ENCODE measurements at places on chromosomes 16 and 17.

DNA sequence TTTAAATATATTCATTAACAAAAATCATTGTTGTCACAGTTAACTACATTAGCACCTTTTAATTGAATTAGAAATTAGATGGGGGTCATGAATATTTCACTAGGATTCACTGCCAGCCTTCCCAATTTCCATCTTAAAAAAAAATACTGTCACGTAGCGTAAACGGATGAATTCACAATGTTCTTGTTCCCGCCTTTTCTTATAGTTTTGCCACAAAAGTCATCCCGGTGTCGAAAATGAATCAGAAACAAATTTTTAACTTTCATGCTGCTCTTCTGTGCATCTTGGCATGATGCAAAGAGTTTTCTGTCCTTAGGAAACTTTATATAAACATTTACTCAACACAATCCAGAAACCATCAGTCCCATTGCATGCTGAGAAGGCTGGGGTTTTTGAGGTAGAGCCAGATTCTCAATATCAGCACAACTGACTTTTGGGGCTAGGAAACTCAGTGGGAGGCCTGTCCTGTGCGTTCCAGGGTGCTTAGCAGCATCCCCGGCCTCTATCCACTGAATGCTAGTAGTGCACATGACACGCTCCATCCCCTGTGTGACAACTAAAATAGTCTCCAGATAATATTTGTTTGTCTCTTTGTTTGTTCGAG lies 252.9 kb upstream of the XYLT1 start:
- no peak for DNase-seq

DNA sequence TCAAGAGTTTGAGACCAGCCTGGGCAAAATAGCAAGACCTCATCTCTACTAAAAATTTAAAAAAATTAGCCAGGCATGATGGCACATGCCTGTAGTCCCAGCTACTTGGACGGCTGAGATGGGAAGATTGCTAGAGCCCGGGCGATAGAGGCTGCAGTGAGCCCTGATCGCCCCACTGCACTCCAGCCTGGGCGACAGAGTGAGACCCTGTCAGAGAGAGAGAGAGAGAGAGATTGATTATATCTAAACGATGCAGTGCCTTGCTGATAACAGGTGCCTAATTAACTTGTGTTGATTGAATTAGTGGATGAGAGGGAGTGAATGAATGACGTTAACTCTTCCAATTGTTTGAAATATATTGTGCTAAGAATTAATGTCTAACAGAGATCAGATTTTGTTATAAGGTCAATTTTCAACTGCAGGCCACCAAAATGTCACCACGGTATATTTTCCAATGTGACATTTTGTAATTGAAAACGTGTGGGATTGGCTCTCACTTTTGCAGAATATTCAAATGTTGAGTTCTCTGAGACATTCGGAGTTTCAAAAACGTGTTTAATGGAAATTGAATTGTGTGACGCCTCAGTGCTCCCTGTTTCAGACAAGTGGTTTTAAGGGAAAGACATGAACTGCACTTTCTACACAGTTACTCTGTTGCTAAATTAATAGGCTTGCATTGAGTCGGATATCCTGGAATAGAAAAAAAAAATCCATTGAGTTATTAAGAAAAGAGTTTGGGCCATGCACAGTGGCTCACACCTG lies 53.6 kb downstream of the ABAT start:
- no peak for DNase-seq

GRCh38 chr16:70453892-70454221 lies 538 bp upstream of the FCSK start:
- no peak for DNase-seq

- DNase-seq = no peak
These were observed 69.7 kb upstream of the CHMP6 start for GRCh38 chr17:80921741-80922579.

DNA sequence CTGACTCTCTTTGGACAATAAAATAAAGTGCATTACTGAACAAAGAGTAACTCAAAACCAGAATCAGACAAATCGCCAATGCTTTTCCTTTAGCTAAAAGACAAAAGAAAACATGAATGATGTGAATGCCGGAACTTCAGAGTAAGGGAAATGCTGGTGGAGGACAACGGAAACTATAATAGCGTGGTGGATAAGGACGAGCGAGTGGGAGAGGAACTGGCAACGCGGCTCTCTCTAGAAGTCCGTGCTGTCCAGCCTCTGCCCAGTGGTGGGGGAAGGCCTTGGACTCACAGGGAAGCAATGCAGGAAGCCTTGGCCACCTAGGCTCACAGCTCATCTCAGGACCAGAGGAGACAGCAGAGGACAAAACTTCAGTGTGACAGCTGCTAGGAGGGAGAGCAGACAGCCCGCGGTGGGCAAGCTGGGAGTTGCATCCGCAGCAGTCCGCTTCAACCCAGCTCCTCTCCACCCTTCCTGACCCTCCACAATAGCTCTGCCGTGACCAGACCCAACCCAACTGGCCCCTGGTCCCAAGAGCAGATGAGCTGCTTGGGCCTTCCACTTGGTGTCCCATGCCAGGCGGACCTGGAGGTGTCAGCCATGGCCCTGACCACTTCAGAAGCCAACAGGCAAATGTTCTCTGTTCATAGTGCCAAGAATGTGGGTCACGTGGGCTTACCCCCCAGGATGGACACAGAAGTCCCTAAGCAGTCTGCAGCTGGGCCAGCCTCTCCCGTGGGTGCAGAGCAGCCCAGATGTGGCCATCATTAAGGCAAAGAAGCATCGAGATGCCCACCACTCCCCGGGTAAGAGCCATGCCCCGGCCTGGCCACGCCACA lies 5.3 kb upstream of the FAAP100 start:
- no peak for DNase-seq

GRCh38 chr16:9757687-9758086 lies 424.5 kb downstream of the GRIN2A start:
- no peak for DNase-seq

DNA sequence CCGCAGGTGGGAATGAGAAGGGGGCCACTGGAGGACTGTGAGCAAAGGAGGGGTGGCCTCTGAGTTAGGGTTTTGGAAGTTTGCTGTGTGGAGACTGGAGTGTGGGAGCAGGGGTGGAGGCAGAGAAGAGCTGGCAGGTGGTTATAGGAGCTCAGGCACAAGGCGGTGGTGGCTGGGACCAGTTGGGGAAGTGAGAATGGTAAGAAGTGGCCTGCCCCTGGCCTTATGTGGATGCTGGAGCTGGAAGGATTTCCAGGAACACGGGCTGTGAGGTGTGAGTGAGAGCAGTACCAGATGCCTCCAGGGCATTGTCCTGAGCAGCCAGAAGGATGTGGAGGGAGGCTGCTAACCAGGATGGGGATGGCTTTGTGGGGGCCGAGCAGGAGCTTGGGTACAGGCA lies 277.2 kb downstream of the SNX29 start:
- no peak for DNase-seq

GRCh38 chr16:1918351-1919326 lies at the start of gene HS3ST6:
HS3ST6 (minus strand) TSS chr16:1918415; CDS start chr16:1918323, 92 bp downstream.
- no peak for DNase-seq

- DNase-seq = no peak
These were observed 19.3 kb upstream of the SOX9 start for GRCh38 chr17:72101526-72101925.

- DNase-seq = no peak
These were observed 19.6 kb upstream of the CCL1 start for GRCh38 chr17:34382621-34383124.

- DNase-seq = no peak
These were observed 7.3 kb downstream of the CDH13 start for GRCh38 chr16:82633964-82634600.

DNA sequence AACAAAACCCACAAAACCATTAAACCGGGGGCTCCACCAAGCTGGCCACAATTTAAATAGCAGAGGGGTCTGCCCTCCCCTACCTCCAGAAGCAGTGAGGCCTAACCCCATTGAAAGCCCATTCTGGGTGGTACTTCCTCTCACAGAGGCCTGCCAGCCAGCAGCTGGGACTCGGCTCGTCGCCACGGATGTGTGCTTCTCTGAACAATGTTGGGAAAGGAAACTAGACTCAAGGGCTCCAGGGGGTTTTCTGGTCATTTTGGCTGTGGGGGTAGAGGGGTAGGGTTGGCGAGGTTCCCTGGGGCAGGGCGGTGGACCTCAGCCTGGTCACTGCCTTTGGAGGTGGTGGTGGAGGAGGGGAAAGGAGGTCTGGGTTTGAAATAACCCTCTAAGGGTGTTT lies 4.7 kb upstream of the PLCG2 start:
- no peak for DNase-seq

DNA sequence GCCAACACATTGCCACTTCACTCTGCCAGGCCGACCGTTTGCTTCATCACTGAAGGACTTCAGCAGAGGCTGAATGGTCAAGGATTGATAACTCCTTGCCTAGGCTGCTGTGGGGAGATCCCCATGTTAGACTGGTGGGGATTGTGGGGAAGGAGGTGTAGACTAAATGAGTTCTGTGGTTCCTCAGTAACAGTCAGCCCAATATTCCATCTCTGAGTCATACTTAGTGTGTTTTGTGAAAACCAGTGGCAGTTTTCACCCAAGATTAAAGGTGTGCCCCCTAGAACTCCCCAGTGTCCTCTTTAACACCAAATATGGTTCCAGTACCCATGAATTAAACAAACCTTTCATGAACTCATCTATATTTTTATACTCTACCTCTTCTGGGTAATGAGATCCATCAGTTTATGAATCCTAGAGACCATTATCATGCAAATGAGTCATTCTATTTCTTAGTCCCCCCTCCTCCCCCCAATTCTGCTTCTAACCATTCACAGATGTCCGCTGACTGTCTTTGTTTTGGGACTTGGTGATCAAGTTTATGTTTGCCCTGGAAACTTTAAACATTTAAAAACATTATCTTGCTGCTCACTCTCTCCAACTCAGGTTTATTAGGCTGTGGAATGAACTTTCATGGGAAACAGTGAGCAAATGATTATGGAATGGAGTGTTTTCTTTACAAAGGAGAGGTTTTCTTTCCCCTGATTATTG lies 66.8 kb upstream of the GAS7 start:
- no peak for DNase-seq

GRCh38 chr16:84922351-84923120 lies 88.8 kb downstream of the ZDHHC7 start:
- DNase-seq = no peak

DNA sequence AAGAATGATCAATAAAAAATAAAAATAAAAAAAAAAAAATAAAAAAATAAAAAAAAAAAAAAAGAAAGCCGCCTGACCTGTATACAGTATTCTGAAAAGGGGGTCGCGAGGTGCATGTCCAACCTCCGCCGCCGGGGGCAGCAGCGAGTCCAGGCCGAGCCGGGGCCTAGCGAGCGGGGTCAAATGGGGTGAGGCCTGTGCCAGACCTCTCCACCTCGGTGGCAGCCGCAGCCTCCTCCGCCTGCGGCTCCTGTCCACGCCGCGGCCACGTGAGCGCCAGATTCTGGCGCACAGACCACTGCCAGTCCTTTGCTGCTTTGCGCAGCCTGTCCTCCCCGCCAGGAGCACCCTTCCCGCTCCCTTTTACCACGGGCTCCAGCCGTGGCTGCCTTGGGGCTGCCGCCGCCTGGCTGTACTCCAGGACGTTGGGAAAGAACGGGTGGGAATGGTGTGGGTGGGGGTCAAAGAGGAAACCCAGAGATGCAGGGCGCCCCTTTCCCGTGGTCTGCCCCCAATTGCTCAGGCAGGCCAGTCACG lies 2.4 kb upstream of the BCKDK start:
- DNase-seq = peak; percentile 64

GRCh38 chr16:26447570-26447969 lies 619.2 kb upstream of the C16orf82 start:
- DNase-seq = no peak
